ENCODE measurements at places on chromosomes 5 and 9. TPM values are rescaled to one million over a fixed set of nuclear protein-coding genes. Genes with fewer than 3 reads are reported as not detected.

Gene NPR3
- 26.4 TPM for total RNA-seq

Gene STC2
- 2.4 TPM for total RNA-seq

Gene CYFIP2
- 4.1 TPM for total RNA-seq

Gene AQP7
- 173 TPM for total RNA-seq

Gene EIF4E1B
- not detected for total RNA-seq

Gene HEMGN
- not detected for total RNA-seq

Gene FAM153A
- 3.5 TPM for total RNA-seq

Gene FST
- total RNA-seq = 21.6 TPM

Data from subcutaneous adipose tissue (tissue), 4 donors.